Progenitor cell of endocrine pancreas (in vitro differentiated cells): ENCODE measurements at places on chromosomes 7 and 10. TPM values are rescaled to one million over a fixed set of nuclear protein-coding genes. Genes with fewer than 3 reads are reported as not detected.
A peak's percentile ranks its signal among the peaks of the same experiment; 100 is the strongest.

- H3K27ac ChIP-seq: no peak overlapping the region
- peaks cover 5% of the 10 kb centered on the region for H3K36me3 ChIP-seq
- H3K4me3 ChIP-seq: no peak overlapping the region
- H3K27me3 ChIP-seq: no peaks in the 10 kb centered on the region
- DNase-seq: no peak
- H3K4me1 ChIP-seq: peaks cover 13% of the 10 kb centered on the region
Observed at GRCh38 chr7:7399707-7400106, 136.0 kb downstream of the COL28A1 start.

GRCh38 chr10:128386231-128386630 lies 260.0 kb upstream of the MKI67 start:
- DNase-seq: no peak
- peaks cover 28% of the 10 kb centered on the region for H3K27me3 ChIP-seq
- H3K4me1 ChIP-seq: no peaks in the 10 kb centered on the region
- no peaks in the 10 kb centered on the region for H3K36me3 ChIP-seq
- H3K27ac ChIP-seq: no peak overlapping the region

GRCh38 chr10:5509236-5509635 lies 9.9 kb upstream of the CALML5 start:
- no peak overlapping the region for H3K27ac ChIP-seq
- peaks cover 2% of the 10 kb centered on the region for H3K4me1 ChIP-seq
- H3K36me3 ChIP-seq: no peaks in the 10 kb centered on the region

DNA sequence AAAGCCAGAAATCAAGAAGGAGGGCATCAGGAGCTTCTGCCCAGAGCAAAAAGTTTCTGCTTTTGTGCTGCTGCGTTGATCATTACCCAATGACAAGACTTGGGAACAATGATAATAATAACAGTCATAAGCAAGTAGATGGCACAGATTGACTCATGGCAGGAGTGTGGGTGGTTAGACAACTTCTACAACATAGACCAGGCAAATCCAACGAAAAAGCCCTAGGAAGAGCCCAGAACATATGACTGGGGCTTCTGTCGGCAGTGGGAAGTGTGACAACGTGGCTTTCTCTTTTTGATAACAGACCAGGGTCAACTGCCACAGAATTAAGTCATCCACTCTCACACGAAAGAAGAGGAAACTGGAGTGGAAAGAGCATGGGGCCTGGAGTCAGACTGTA lies 85.4 kb upstream of the TRIL start:
- no peak overlapping the region for H3K4me3 ChIP-seq
- H3K27ac ChIP-seq: peak overlapping the region; percentile 17
- H3K36me3 ChIP-seq: no peaks in the 10 kb centered on the region
- H3K27me3 ChIP-seq: no peaks in the 10 kb centered on the region
- peaks cover 38% of the 10 kb centered on the region for H3K4me1 ChIP-seq
- DNase-seq: no peak

DNA sequence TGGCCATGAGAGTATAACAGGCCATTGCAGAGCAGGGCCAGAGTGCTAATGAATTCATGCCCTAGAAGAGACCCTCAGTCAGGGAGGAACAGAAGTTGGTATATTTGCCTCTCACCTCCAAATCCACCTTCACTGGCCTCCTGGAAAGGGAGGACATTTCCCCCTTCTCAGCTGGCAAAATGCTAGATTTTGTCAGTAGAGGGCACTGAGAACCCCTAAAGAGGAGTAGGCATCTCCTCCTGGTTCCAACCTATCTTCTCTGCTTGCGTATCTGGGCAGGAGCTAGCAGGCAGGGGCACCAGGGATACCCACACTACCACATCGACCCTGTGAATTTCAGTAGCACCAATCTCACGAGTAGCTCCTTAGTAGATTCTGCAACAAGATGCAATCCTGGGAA lies 79.8 kb upstream of the GHITM start:
- DNase-seq: no peak
- H3K27ac ChIP-seq: no peak overlapping the region
- H3K4me3 ChIP-seq: no peak overlapping the region
- H3K27me3 ChIP-seq: no peaks in the 10 kb centered on the region

DNA sequence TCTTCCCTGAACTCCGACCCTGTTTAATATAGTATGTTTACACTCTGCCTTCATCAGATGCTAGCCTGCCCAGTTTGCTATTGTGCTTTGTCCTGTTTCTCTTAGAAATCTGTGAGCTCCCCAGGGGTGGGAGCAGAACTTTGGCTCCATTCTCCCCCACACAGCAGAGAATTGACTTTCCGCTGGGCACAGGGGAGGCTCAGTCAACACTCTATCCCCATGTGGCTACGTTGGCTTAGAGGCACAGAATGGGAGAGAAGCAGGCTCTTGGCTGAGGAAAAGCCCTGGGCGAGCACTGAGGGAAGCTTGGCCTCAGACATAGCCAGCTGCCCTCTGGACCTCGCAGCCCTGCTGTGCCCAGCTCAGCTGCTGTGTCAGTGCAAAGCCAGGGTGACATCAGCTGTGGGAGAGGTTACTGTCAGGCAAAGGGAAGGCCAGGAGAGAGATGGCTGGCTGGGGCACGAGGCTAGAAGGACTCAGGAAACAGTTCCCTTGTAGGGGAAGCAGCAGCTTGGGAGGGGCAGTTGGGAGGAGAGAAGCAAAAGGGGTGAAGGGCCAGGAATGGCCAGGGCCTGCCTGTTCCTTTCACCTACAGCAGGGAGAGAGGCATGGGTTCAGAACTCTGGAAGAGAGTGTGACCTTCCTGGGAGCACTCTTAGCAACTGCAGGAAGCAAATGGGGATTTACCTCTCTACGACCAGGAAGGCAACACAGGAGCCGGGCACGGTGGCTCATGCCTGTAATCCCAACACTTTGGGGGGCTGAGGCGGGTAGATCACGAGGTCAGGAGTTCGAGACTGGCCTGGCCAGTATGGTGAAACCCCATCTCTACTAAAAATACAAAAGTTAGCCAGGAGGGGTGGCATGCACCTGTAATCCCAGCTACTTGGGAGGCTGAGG lies 5.8 kb upstream of the SCD start:
- H3K4me3 ChIP-seq: no peak overlapping the region
- no peaks in the 10 kb centered on the region for H3K36me3 ChIP-seq
- H3K4me1 ChIP-seq: peaks cover 28% of the 10 kb centered on the region
- no peaks in the 10 kb centered on the region for H3K27me3 ChIP-seq
- peak overlapping the region; percentile 35 for H3K27ac ChIP-seq

- no peak overlapping the region for H3K27ac ChIP-seq
- no peak overlapping the region for H3K4me3 ChIP-seq
- H3K27me3 ChIP-seq: peaks cover under 1% of the 10 kb centered on the region
- H3K4me1 ChIP-seq: no peaks in the 10 kb centered on the region
- no peaks in the 10 kb centered on the region for H3K36me3 ChIP-seq
Observed at GRCh38 chr10:104297697-104298660, 29.0 kb downstream of the GSTO2 start.

DNA sequence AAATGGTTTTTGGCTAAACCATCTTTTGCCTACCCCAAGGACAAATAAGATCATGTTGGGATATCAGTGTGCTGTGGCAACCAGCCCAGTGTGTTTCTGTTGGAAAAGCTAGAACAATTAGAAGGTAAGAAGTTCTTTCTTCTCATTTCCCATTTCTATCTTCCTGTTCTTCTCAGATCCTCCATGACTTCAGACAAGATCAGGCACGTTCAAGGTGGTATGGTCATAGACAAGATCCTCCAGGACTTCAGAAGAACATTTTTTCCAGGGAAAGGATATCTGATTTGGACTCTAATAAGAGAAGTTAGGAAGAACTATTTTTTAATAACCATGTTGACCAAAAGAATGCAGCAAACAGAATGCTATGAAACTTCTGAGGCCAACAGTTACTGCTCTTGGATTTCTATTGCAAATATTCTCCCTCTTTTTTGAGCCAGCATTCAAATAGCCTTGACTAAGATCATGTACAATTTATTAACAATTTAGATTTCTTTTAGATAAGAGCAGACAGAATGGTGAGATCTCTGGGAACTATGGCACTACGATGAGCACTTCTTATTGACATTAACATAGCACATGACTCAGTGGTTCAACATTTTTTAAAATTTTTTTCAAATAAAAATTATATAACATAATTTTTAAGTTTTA lies 15.9 kb downstream of the HYCC1 start:
- H3K4me1 ChIP-seq: peaks cover 7% of the 10 kb centered on the region
- DNase-seq: no peak
- H3K27me3 ChIP-seq: no peaks in the 10 kb centered on the region
- H3K36me3 ChIP-seq: no peaks in the 10 kb centered on the region
- no peak overlapping the region for H3K4me3 ChIP-seq

UCMA gene
- total RNA-seq: not detected in 2 replicates

PPP1R17 gene
- 0.96 and 1.2 TPM in 2 replicates for total RNA-seq

COL17A1 gene
- total RNA-seq: 0.78 and 0.86 TPM in 2 replicates
